ENCODE measurements at places on chromosomes 2 and 18.

- no peak for DNase-seq
Observed at GRCh38 chr2:144032566-144032965, 487.4 kb downstream of the ZEB2 start.

DNA sequence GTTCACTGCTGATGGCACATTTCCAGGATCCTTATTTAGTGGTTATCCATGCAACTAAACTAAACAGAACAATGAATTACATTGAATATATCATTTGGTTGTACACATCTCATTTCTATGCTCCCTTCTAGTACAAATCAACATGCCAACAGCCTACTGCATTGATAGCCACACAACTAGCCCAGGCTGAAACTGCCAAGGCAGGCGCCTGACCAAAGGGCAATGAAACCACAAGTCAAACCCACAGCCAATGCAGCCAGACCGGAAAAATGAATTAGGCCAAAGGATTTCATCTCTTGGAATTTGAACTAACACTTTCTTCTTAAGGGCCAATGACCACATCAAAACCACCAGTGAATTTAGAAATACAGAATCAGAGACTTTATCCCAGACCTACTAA lies 196.4 kb downstream of the NOL4 start:
- DNase-seq = no peak

DNA sequence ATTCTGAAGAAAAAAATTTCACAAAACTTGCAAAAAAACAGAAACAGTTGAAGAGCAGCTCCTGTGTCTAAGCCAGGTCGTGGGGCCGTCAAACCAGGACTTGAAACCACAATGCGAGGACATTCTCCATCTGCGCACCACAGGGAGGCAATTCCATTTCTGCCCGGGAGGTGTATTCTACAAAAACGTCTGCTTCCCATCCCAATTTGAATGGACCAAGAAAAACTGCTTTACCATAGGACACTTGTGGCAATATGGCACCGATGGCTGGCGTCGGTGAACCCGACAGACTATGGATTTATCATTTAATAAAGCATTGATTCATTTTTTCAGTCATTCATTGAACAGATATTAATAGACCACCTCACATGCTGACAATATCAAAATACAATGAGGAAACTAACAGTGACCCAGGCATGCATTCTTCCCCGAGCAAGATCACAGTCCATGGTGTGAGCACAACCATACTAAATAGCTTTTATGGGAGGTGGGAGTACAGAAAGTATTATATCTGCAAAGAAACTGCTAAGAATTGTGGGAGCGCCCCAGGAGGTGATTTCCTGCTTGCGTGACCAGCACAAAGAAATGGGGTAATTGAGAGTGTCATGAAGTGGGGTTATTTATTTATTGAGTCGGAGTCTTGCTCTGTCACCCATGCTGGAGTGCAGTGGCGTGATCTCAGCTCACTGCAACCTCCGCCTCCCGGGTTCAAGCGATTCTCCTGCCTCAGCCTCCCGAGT lies 10.5 kb upstream of the ZAP70 start:
- DNase-seq = no peak

DNA sequence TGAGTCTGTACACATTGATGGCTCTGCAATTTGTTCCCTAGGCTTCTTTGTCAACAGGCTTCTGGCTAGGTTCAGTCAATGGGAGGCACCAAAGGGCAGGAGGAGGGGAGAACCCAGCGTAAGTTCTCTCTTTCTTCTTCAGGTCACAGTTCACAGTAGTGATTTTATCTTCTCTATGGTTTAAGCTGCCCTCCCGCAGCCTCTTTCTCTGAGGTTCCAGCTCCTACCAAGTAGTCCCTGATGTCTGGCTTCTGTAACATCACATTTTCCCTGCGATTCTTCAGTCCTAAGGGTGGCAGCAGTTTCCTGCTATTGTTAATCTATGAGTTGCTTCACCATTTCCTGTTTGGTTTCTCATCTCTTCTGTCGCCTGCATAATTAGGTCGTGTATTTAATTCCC lies 107.4 kb downstream of the CPO start:
- DNase-seq = no peak

Measured in stimulated activated CD4-positive, alpha-beta T cell treated with anti-CD3 and anti-CD28 coated beads, Interleukin-1b, Interleukin-23, amount 100 ng/mL, for 1 hour (primary cell).